Activated CD8-positive, alpha-beta memory T cell treated with anti-CD3 and anti-CD28 coated beads, Interleukin-2, amount 10 ng/mL, durations not matched to agents 7 days and 5 days (primary cell): ENCODE measurements at places on chromosomes 6 and 20. TPM values are rescaled to one million over a fixed set of nuclear protein-coding genes. Genes with fewer than 3 reads are reported as not detected.

Gene UNC93A
- not detected for total RNA-seq

Gene GSTA2
- total RNA-seq: not detected

- H3K4me1 ChIP-seq: peaks cover 22% of the 10 kb centered on the region
- no peaks in the 10 kb centered on the region for H3K27me3 ChIP-seq
- DNase-seq: no peak
- H3K4me3 ChIP-seq: no peak overlapping the region
- no peak overlapping the region for H3K27ac ChIP-seq
- H3K36me3 ChIP-seq: peaks cover 4% of the 10 kb centered on the region
Measured at GRCh38 chr6:20706238-20706938, 172.1 kb downstream of the CDKAL1 start.

GRCh38 chr6:90460051-90460450 is 126.8 kb downstream of the MAP3K7 start:
- H3K4me1 ChIP-seq: peaks cover 77% of the 10 kb centered on the region
- DNase-seq: peak; percentile 63
- H3K4me3 ChIP-seq: no peak overlapping the region
- H3K27ac ChIP-seq: peak overlapping the region; percentile 93
- no peaks in the 10 kb centered on the region for H3K27me3 ChIP-seq

- peaks cover 2% of the 10 kb centered on the region for H3K36me3 ChIP-seq
- H3K27me3 ChIP-seq: peaks cover 32% of the 10 kb centered on the region
- H3K27ac ChIP-seq: peak overlapping the region; percentile 51
- H3K4me3 ChIP-seq: peak overlapping the region; percentile 75
- no peak for DNase-seq
- peaks cover 18% of the 10 kb centered on the region for H3K4me1 ChIP-seq
Measured at GRCh38 chr6:3163248-3163594, 5.9 kb upstream of the TUBB2A start.

GRCh38 chr6:5517796-5518195 is 256.5 kb downstream of the FARS2 start:
- peak overlapping the region; percentile 84 for H3K27ac ChIP-seq
- H3K27me3 ChIP-seq: no peaks in the 10 kb centered on the region
- no peak overlapping the region for H3K4me3 ChIP-seq

- DNase-seq: no peak
- no peaks in the 10 kb centered on the region for H3K4me1 ChIP-seq
- no peaks in the 10 kb centered on the region for H3K36me3 ChIP-seq
Measured at GRCh38 chr6:98641949-98642719, 192.2 kb upstream of the POU3F2 start.

DNA sequence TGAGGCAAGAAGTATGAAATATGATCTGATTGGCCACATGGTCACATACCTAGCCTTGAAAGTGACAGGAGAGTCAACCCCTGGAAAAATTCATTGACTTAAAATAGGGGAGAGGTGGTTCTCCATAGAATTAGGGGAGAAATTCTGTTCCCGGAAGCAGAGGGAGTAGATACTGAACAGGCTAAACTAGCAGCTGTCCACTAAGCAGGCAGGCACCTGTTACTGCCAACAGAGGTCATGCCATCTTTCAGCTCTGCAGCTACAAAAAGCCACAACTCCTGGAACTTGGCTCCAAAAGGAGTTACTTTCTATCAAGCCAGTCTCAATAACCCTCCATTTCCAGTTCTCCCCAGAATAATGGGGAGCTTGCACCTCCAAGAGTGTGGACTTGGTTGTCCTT is 352.5 kb downstream of the MAFB start:
- DNase-seq: no peak
- no peak overlapping the region for H3K4me3 ChIP-seq
- no peaks in the 10 kb centered on the region for H3K27me3 ChIP-seq
- H3K27ac ChIP-seq: no peak overlapping the region

GRCh38 chr6:35300848-35301247 is 3.2 kb downstream of the DEF6 start:
- peaks cover 68% of the 10 kb centered on the region for H3K4me1 ChIP-seq
- H3K36me3 ChIP-seq: peaks cover 32% of the 10 kb centered on the region
- H3K27me3 ChIP-seq: no peaks in the 10 kb centered on the region
- H3K27ac ChIP-seq: peak overlapping the region; percentile 92

DNA sequence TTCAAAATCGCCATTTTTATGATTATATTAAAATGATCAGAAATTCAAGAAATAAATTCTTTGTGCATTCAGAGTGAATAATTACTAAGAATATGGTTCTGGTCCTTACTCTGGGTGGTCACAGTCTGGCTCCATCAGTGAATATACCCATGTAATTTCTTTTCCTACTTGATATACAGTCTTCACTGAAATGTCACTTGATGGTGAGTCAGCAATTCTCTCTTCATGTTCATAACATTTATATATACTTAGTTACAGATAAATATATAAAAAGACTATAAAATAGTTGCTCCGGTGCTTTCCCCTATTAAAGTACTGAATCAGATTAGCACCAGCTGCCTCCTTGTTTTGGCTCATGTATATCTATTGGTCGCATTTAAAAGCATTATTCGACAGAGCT is 56.4 kb upstream of the MTRF1L start:
- no peak for DNase-seq
- H3K4me1 ChIP-seq: no peaks in the 10 kb centered on the region
- H3K27ac ChIP-seq: no peak overlapping the region

GRCh38 chr6:153001767-153002612 is 519 bp downstream of the MTRF1L start:
- peak overlapping the region; percentile 94 for H3K27ac ChIP-seq
- DNase-seq: peak; percentile 42
